Activated CD4-positive, alpha-beta T cell treated with anti-CD3 and anti-CD28 coated beads, Interleukin-2, amount 10 ng/mL, durations not matched to agents 7 days and 5 days (primary cell): ENCODE measurements at places on chromosomes 5 and 9.

DNA sequence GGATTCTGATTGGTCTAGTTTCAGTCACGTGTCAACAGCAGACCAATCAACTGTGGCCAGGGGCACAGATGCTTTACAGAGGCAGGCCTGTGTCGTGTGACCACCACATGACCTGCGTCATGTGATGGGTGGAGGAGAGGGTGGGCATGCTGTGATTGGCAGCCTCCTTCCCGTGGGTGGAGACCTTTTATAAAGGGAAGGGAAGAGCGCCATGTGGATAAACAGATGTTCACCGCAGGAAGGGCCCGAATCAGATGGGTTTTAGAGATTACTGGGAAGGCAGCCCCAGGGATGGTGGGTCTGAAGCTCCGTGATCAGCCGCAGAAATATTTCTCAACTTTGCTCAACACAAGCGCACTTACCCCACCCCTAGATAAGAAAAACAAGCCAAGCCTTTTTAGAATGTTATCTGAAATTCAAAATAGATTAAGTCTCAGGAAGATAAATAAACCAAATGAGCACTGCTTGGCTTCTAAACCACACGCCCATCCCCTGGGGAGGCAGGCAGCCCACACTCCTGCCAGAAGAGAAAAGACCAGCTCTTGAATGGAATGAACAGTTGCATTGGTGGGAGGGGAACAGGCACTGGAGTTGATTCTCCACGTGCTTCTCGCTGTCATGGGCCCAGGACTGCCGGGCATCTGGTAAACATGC lies 43.6 kb downstream of the ROPN1L start:
- no peak for DNase-seq

DNA sequence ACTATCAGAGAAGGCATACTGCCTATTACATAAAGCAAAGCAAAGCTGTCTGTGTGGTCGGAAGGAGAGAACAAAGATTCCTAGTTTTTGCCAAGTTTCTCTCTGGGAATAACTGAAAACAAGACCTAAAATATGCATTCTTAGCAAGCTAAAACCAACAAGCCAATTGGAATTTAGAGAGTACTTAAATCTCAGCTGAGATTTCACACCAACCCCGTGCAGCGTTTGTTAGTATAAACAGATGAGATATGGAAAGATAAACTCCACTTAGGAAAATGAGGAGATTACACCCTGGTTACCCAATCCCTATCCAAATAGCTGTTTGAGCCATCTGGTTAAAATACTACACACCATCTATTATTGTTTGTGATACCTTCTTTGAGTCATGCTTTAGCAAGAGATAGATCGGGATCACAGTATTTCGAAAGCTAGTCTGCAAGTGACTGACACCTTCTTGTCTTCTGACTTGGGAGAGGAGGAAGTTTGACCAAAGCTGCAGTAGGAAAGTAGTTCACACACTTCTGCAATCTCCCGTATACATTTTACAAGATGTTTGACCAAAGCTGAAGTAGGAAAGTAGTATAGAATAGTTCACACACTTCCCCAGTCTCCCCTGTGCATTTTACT lies 18.2 kb downstream of the FAF2 start:
- DNase-seq, result no peak

- DNase-seq, result no peak
Measured at GRCh38 chr5:91125916-91126315, 257.2 kb downstream of the ARRDC3 start.

DNA sequence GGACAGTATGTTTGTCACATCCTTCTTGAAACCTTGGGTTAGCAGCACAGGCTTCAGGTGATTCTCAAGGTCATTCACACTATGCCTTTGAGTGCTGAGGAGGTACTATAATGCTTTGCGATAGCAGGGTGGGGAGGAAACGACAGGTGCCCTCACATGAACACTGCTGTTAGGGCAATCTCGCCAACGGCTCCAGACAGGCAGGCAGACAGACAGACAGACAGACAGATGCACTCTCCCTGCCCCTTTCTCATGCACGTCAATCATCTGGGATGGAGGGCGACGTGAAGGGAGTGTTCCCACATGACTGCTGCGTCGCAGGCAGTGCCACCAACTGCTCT lies 82.9 kb downstream of the RAPGEF1 start:
- DNase-seq, result no peak
